ENCODE measurements at places on chromosomes 7 and 10. TPM values are rescaled to one million over a fixed set of nuclear protein-coding genes. Genes with fewer than 3 reads are reported as not detected.

Gene HMX3
- not detected for total RNA-seq

Gene LRRC17
- total RNA-seq: not detected

Gene CCNY
- 44.2 TPM for total RNA-seq

Gene SEC61G
- total RNA-seq: 161 TPM

Gene HPS6
- total RNA-seq: 20.2 TPM

Gene PRLHR
- total RNA-seq: not detected

All from activated naive CD4-positive, alpha-beta T cell treated with anti-CD3 and anti-CD28 coated beads, Interleukin-2, amount 50 U/mL, for 72 hours (primary cell).